ENCODE measurements at places on chromosomes 6 and 20.

- DNase-seq = no peak
Measured at GRCh38 chr6:23635150-23635549, 490.9 kb upstream of the NRSN1 start.

DNA sequence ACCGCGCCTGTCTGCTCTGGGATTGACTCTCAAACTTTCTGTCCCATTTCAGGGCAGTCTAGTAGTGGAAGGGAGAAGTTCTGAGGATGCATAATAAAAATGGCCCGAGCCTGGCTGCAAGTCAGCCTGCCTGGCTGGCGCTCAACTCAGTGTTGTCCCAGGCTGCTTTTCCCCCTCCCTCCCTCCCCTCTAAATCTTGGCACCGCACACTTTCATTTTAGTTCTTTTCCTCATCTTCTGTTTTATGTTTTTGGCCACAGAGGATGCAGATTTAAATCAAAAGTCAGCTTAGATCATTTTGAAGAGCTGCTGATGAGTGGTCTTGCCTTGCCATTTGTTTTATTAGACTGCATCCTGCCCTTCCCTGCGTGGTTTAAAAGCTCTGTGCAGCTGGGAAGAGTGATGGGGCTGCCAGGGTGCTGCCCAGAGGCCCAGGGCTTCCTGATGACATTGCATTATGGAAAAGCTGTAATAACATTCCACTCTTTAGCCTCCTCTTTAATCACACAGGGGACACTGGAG, 6.5 kb upstream of the UQCC2 start:
- DNase-seq = no peak

DNA sequence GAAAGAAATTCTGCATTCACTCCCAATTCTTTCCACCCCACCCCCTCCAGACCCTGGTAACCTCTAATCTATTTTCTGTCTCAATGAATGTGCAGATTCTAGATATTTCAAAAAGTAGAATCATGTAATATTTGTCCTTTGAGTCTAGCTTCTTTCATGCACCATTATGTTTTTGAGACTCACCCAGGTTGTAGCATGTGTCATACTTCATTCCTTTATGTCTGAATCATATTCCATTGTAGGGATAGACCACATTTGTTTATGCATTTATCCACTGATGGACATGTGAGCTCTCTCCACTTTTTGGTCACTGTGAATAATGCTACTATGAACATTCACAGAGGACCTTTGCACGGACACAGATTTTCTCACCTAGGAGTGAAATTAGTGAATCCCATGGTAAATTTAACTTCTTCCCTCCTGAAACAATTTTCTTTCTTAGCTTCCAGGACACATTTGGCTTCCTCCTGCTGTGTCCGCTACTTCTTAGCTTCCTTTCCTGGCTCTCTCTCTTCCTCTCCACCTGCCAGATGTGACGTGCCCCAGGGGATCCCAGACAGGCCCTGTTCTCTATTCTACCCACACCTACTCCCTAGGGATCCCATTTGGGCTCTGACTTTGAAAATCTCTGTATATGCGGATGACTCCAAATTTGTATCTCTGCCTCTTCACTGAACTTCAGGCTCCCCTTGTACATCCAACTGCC, 24.1 kb upstream of the ARFGEF2 start:
- no peak for DNase-seq

- DNase-seq = no peak
Measured at GRCh38 chr6:62324834-62325233, 38.8 kb upstream of the KHDRBS2 start.

GRCh38 chr6:31676904-31677303, 4.0 kb downstream of the LY6G5C start:
- DNase-seq = no peak

DNA sequence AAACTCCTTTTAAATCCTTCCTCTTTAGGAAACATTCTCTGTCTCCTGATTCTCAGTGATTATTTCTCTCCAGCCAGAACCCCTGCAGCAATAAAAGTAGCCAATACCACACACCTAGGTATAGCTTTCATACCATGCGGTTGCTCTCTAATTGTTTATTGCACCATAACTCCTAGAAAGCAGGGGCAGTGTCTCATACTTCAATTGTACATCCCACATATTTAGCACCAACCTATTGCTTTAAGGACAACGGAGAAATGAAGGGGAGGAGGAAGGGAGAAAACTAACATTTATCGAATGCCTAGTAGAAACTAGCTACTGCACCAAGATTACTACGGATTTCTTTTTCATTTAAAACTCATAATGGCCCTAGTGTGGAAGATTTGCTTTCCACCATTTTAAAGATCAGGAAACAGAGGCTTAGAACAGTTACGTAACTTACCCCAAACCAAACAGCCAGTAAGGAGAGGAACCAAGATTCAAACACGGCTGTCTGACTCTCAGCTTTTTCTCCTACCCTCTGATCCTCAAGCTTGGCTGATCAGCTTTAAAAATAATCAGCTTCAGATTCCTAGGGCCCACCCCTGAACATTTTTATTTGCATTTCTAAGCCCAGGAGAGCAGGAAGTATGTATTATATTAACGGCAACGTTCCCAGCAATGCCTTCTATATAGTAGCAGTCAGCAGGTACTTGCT, 43.4 kb upstream of the ATXN1 start:
- no peak for DNase-seq

DNA sequence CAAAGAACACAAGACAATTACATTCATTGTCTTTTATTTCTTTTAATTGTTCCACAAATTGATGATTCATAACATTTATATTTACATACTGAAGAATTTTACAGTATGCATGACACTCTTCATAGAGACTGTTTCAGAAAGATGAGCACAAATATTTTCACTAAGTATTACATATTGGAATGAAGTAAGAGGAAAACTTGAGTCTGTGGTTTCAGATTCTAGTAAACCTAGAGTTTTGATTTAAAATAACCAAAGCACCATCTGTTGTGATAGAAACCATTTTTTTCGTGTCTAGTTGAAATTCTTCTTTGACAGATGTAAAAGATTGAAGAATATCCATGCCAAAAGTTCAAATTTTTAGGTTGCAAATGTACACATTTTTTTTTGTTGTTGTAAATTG, 32.1 kb upstream of the OPN5 start:
- no peak for DNase-seq

- no peak for DNase-seq
Measured at GRCh38 chr20:43576108-43576507, 14.6 kb upstream of the IFT52 start.

DNA sequence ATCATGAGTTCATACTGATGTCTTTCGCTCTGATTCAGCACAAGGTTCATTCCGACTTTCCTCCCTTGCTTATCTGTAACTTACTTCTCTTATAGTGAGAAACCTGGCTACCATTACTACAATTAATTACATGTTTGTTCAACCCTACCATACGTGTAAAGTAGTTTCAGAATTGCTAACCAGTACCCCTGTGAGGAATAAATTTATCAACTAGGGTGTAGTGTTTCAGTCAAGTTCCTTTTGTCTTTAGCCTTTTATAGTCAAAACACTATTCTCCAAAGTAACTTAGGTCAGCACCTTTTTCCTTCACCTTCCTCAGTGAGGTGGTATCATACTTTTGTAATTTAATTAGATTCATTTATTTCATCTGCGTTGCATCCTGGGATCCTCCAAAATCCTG, 64.9 kb downstream of the MAP3K4 start:
- no peak for DNase-seq

- peak; percentile 68 for DNase-seq
Measured at GRCh38 chr20:34515484-34516246, 557 bp upstream of the DYNLRB1 start.

GRCh38 chr6:85865420-85866369, 223.0 kb upstream of the SYNCRIP start:
- no peak for DNase-seq

DNA sequence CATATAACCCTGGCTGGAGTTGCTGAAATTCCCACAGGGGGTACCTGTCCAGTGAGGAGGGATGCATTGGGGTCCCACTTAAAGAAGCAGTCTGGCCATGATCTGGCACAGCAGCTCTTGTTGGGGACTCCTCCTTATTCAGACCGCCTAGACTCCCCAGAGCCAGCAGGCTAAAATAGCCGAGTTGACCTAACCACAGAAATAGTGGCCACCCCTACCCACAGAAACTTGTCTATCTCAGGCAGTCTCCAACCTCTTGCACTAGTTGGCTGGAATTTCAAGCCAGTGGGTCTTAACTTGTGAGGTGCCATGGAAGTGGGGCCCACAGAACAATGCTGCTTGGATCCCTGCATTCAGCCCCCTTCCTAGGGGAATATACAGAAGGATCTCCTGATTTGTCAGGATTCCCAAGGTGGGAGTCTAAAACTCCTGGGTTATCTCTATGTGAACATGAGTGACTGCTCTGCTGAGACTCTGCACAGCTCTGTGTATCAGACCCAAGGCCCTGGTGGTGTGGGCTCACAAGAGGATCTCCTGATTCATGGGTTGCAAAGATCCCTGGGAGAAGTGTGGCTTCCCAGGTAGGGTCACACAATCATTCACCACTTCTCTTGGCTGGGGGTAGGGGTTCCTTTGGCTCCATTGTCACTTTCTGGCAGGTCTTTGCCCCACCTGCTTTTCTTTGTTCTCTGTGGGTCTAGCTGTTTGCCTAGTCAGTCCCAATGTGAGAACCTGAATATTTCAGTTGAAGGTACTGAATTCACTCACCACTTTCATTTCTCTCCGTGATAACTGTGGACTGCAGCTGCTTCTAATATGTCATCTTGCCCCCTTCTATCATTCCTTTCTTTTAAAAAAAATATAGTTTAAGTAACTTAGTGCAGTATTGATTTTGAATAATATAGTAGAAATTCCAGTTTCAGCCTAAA, 65.5 kb upstream of the CLVS2 start:
- DNase-seq = no peak

DNA sequence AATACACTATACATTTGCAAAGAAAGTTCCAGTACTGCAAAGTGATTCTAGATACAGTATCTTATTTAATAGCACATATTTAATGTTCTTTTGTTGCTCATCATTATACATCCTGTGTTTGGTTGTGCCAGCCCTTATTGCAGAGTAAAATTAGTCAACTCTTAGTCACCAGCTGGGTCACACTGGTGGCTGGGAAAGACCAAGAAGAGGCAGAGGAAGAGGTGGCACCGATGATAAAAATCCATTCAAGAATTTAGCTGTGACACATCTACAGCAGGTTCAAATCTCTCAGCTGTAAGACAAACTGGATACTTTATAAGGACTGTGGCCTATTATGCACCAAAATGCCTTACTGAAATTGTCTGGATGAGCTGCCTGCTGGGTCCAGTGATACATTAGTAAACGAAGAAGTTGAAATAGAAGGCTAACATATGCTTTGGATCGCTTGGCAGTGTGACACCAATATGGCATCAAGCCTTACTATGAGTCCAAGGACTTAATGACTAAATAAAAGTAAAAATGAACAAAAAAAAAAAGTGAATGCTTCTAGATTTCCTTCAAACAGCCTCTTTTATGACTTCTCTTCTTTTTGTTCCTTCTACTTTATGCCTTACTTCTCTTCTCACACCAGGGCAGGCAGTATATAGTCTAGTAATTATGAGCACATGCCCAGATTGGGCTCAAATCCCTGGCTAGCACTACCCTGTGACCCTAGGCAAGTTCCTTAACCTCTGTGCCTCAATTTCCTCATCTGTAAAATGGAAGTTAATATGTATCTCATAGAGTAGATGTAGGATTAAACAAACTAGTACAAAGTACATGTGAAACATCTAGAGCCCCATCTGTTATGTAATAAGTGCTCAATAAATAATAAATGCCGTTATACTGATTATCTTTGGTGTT, 29.4 kb upstream of the RNF8 start:
- no peak for DNase-seq

- DNase-seq = no peak
Measured at GRCh38 chr6:44251576-44252524, 4.9 kb downstream of the HSP90AB1 start.

- no peak for DNase-seq
Measured at GRCh38 chr6:129353067-129353466, 356.9 kb downstream of the ARHGAP18 start.

DNA sequence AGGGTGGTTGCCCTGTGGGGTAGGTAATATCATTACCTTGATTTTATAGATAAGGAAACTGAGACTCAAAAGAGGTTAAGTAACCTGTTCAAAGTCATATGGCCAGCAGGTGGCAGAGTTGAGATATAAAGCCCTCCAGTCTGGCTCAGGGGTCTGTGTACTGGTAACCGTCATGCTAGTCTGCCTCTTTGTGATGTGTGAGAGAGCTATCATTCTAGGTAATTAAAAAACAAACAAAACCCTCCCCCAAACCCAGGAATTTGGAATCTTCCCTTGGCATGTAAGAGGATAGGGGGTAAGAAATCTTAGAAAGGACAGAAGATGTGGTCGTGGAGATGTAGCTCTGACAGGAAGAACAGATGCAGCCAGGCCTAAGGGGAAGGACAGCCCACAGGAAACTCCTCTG, 206.0 kb downstream of the CDC5L start:
- DNase-seq = no peak

GRCh38 chr6:4412488-4412887, 277.1 kb upstream of the ECI2 start:
- no peak for DNase-seq

DNA sequence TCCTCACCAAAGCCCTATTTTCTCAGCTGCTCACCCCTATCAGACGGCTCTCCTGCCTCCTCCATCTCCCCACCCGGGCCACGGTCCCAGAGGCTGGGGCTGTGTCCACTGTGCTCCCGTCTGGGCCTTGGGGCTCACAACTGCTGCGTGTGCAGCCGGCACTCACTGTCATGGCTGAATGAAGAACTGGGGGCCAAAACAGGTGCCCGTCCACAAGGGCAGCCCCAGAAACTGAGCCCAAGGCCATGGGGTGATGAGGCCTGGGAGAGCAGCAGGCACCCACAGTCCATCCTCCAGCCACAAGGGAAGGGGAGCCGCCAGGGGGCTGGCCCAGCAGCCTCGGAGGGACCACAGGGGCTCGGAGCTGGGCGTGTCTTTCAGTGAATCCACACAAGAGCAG, 159.5 kb downstream of the DLL1 start:
- DNase-seq = no peak

GRCh38 chr20:59324521-59325141, 24.2 kb downstream of the EDN3 start:
- DNase-seq = no peak

DNA sequence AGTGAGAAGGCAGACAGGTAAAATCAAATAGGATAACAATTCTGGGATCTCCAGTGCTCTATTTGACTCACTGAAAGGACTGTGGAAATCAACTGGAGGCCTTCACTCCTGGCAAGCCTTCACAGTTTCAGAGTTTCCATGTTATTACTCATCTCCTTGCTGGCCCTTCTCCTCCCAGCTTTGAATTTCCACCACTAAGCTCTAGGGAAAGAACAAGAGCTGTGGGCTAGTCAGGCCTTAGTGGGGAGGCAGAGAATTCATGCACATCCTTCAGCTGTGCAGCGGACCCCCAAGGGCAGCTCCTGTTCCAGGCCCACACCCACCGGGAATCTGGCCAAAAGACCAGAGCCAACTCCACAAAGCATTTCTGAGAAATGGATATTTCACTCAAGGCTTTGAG, 26.0 kb downstream of the MYLIP start:
- DNase-seq = no peak

DNA sequence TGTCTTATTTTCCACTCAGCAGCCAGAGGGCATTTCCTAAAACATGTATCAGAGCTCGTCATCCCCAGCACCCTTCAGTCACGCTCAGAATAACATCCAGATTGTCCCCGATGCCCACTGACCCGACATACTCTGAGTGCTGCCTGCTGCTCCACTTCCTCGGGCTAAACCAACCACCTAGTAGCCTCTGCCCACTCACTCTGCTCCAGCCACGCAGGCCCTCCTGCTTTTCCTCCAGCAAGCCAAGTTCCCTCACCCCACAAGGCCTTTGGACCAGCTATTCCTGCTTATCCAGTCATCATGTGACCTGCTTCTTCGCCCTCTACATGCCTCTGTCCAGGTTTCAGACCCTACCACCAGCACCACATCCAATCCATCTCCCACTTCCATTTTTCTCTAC, 454.2 kb downstream of the CD83 start:
- no peak for DNase-seq

- DNase-seq = no peak
Measured at GRCh38 chr6:98514796-98515195, 319.6 kb upstream of the POU3F2 start.

Measured in putamen (tissue), 1 donor.